ENCODE measurements at places on chromosomes 2 and 18. TPM values are rescaled to one million over a fixed set of nuclear protein-coding genes. Genes with fewer than 3 reads are reported as not detected.

DNA sequence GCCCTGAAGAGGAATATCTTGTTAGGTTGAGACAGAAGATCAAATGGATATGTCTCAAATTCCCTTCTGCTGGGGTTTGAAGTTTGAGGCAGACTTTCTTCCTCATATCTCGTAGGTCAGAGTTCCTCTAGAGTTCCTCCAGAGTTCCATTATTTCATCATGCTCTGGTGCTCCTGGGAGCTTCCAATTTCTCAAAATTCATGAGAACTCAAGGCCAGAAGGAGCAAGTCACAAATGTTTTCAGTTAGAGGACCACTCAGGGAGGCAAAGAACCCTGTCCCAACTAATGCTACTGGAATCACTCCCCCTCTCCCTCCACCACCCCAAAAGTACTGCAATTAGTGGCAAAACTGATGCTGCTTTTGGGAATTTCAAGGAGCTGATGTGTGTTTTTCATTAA is 115.7 kb upstream of the RBMS1 start:
- H3K27ac ChIP-seq = no peak overlapping the region
- no peaks in the 10 kb centered on the region for H3K36me3 ChIP-seq
- H3K4me1 ChIP-seq = no peaks in the 10 kb centered on the region
- H3K27me3 ChIP-seq = no peaks in the 10 kb centered on the region
- no peak for DNase-seq

The CFAP210 gene
- total RNA-seq = not detected

DNA sequence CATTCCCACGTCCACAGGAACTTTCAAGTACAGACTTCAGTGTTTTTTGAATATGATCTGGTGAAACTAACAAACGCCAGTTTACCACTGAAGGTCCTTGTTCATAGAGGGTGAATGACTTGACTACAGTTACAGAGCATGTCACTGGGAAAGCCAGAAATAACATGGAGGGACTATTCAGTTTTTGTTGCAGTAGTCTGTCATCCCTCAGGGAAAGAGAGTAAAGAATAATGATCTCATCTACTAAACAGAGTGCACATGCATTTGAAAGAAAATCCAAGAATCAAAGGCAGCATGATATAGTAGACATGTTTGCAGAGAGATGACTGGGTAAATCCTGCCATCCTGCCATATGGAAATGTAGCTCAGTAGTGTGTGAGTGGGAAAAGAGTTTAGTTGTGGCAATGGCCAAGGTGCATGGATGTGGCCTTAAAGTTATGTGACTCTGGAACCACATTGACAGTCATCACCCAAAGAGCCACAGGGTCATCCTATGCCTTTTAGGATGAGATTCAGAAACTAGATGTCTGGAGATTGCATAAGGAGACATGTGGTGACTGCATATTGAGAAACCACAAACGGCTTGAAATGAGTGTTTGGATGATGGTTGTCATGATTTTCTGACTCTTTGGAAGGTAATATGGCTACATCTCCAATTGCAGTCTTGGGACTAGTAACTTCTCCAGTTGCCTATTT is 125.3 kb upstream of the ZEB2 start:
- no peaks in the 10 kb centered on the region for H3K36me3 ChIP-seq
- H3K4me1 ChIP-seq = no peaks in the 10 kb centered on the region
- DNase-seq = no peak
- no peaks in the 10 kb centered on the region for H3K27me3 ChIP-seq
- H3K27ac ChIP-seq = no peak overlapping the region

DNA sequence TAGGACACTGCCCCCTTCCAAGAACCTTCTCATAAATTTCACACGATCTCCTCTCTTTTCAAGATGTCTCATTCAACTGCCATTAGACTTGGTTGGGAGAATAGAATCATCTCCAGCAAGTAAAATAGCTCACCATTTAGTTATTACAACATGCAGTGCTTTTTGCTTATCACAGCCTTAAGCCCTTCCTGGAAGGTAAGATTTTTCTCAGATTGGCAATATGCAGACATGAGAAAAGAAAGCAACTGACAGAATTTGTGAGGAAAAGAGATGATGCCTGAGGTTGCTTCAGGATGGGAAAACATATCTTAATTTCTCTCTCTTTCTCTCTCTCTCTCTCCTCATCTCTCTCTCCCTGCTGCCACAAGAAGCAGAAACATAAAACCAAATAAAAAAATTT is 855.1 kb upstream of the ACVR2A start:
- no peak for DNase-seq
- no peaks in the 10 kb centered on the region for H3K4me1 ChIP-seq
- H3K4me3 ChIP-seq = no peak overlapping the region

The ANO7 gene
- not detected for total RNA-seq

GRCh38 chr18:58761970-58762780 is 90.9 kb downstream of the MALT1 start:
- no peak overlapping the region for H3K4me3 ChIP-seq
- H3K27ac ChIP-seq = no peak overlapping the region
- no peaks in the 10 kb centered on the region for H3K4me1 ChIP-seq
- no peaks in the 10 kb centered on the region for H3K27me3 ChIP-seq

- no peaks in the 10 kb centered on the region for H3K27me3 ChIP-seq
- no peak overlapping the region for H3K4me3 ChIP-seq
- H3K4me1 ChIP-seq = peaks cover 30% of the 10 kb centered on the region
- H3K27ac ChIP-seq = no peak overlapping the region
- H3K36me3 ChIP-seq = no peaks in the 10 kb centered on the region
Measured at GRCh38 chr18:35491700-35492077, 6.1 kb downstream of the INO80C start.

DNA sequence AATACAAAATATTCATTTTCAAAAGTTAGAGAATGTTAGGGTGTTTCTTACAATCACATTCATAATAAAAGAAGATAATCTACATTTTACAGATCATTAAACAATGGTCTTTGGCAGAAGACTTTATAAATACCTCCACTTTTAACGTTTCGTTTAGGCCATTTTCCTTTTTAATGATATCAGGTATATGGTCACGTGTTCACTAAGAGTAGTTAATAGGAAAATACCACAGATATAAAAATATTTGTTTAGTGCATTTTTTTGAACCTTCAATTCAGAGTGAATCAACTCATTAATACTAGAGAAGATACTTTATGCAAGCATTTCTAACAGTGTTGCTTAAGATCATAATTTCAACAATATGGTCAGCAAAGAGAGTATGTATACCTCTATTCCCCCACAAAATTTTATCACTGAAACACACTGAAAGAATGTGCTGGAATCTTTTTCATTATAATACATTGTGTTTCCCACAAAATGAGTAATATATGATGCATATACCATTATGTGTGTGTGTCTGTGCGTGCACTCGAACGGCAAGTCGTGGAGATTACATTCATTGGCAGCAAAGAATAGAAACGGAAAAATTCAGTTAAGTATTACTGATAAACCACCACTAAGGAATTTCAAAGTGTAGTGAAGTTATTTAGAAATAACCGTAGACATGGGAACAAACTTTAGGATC is 319.9 kb upstream of the THUMPD2 start:
- no peaks in the 10 kb centered on the region for H3K27me3 ChIP-seq
- no peak for DNase-seq
- no peaks in the 10 kb centered on the region for H3K4me1 ChIP-seq
- no peaks in the 10 kb centered on the region for H3K36me3 ChIP-seq
- H3K4me3 ChIP-seq = no peak overlapping the region
